ENCODE measurements at places on chromosomes 6 and 20. TPM values are rescaled to one million over a fixed set of nuclear protein-coding genes. Genes with fewer than 3 reads are reported as not detected.

- H3K4me3 ChIP-seq = no peak overlapping the region
- H3K36me3 ChIP-seq = no peaks in the 10 kb centered on the region
- H3K27me3 ChIP-seq = no peaks in the 10 kb centered on the region
- no peak for DNase-seq
- H3K4me1 ChIP-seq = no peaks in the 10 kb centered on the region
Measured at GRCh38 chr6:92667843-92668242, 751.5 kb downstream of the EPHA7 start.

The SPDEF gene
- total RNA-seq = 1.6 TPM

- no peak for DNase-seq
- no peaks in the 10 kb centered on the region for H3K27me3 ChIP-seq
- H3K27ac ChIP-seq = peak overlapping the region; percentile 86
- H3K36me3 ChIP-seq = no peaks in the 10 kb centered on the region
- H3K4me3 ChIP-seq = no peak overlapping the region
Measured at GRCh38 chr6:79614326-79615305, 16.5 kb upstream of the SH3BGRL2 start.

The SNRPB gene
- total RNA-seq = 193 TPM

GRCh38 chr20:25090492-25091429 is 8.8 kb upstream of the VSX1 start:
- no peak overlapping the region for H3K4me3 ChIP-seq
- no peaks in the 10 kb centered on the region for H3K4me1 ChIP-seq
- no peak overlapping the region for H3K27ac ChIP-seq
- DNase-seq = no peak
- H3K27me3 ChIP-seq = peaks cover 79% of the 10 kb centered on the region

- no peak overlapping the region for H3K4me3 ChIP-seq
- no peaks in the 10 kb centered on the region for H3K27me3 ChIP-seq
- no peak for DNase-seq
- no peak overlapping the region for H3K27ac ChIP-seq
- H3K4me1 ChIP-seq = no peaks in the 10 kb centered on the region
Measured at GRCh38 chr6:49328051-49328744, 134.9 kb downstream of the MMUT start.

DNA sequence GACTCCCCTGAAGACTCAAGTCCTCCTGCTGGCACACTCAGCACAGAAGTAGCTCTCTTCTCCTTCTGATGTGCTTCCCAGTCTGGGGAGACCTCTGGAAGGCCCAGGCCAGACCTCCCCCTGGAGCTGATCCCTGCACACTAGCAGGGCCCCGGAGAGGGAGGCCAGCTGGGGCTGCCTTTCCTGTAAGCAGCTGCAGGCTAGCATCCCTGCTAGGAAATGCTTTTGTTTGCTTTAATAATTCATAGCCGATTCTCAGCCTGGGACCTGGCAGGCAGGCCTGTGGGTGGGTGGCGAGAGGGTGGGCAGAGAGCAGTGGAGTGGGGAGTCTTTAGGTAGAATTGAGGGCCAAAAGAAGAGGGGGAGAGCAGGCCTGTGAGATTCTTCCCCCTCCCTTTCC is 5.2 kb downstream of the EBF4 start:
- H3K4me3 ChIP-seq = no peak overlapping the region
- H3K36me3 ChIP-seq = no peaks in the 10 kb centered on the region
- no peak for DNase-seq
- H3K27ac ChIP-seq = no peak overlapping the region

The TFAP2B gene
- 11.6 TPM for total RNA-seq

The SAMD3 gene
- 3.3 TPM for total RNA-seq

DNA sequence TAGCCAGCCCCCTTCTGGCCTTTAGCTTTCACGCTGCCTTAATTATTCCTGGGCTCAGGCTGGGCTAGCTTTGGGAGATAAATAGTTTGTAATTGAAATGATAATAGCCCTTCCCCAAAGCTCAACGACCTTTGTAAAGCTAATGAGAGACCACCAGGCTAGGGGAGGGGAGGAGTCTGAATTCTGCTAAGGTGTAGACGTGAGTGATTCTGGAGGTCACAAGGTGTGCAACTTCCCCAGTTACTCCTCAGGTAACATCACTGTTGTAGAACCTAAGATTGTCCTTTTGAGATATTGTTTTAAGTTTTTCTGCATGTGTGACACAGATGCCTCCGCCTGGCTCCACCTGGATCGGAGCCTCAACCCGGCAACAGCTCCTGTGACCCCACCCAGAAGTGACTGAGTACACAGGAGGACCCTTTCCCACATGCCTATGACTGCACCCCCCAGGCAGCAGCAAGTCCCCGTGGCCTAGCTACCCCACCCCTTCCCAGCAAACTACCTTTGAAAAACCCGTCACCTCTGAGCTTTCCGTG is 5.8 kb upstream of the GPR31 start:
- peaks cover 3% of the 10 kb centered on the region for H3K4me1 ChIP-seq
- H3K27ac ChIP-seq = no peak overlapping the region
- no peak overlapping the region for H3K4me3 ChIP-seq
- peaks cover 66% of the 10 kb centered on the region for H3K27me3 ChIP-seq

DNA sequence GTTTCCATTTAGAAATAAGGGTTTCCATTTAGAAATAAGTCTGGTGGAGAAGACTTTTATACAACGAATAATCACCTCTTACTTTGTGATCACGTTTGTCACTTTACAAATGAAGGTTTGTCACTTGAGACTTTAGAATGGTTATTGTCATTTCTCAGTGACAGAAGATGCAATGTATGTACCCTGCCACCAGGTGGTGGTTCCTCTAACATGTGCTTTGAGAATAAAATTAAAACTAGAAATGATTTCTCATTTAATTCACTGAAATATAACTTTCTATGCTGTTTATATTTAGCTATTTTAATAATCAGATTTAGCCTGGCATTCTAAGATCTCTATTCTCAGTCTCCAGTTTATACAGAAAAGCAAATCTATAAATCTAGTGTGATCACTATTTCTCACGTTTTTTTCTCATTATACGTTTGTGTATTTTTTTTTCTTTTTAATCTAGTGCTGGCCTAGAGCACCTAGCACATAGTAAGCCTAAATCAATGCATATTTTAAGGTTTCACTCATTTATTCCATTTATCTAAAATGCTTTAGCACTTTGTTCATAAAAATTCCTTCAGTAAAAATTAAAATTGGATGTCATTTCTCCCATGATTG is 57.4 kb upstream of the TFAP2D start:
- H3K4me3 ChIP-seq = no peak overlapping the region
- no peak overlapping the region for H3K27ac ChIP-seq
- no peaks in the 10 kb centered on the region for H3K36me3 ChIP-seq
- no peak for DNase-seq
- H3K27me3 ChIP-seq = peaks cover 6% of the 10 kb centered on the region
